ENCODE measurements at places on chromosomes 12 and 14.

GRCh38 chr12:40672741-40673271, 19.4 kb upstream of the CNTN1 start:
- no peak for DNase-seq

- no peak for DNase-seq
These were observed 41.0 kb upstream of the NCOR2 start for GRCh38 chr12:124608450-124608870.

DNA sequence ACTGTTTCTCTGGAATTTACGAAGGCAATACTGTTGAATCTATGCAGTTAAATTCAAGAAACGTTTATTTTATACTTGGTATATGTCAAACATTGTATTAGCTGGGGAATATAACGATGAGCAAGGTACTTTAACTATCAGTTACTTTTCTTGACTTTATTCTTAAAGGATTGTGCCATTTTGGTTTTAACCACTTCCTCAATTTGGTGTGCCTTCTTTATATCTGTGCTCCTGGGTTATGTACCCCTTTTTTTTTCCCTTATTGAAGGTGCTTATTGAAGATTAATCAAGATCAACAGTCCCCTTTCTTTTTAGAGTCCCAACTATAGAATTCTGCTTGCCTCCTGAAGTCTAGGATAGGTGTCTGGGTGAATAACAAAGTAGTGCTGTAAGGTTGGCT, 5.8 kb downstream of the RAB21 start:
- no peak for DNase-seq

DNA sequence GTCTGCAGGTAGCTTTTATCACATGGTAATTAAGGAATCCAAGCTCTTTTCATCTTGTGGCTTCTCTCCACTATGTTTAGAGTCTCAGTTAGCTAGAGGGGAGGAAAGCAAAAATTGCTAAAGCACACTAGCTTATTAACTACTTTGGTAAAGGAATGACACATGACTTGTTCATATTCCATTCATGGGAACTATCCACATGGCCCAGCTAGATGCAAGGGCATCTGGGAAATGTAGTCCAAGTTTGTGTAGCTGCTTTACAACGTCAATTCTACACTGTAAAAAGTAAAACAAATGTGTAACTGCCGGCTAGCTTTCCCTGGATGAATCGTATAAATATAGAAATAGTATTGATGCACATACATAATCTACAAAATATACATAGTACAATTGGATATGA, 244.5 kb upstream of the LRFN5 start:
- no peak for DNase-seq

GRCh38 chr12:95994476-95994875, 1.7 kb downstream of the HAL start:
- no peak for DNase-seq

- DNase-seq = no peak
These were observed 5.5 kb downstream of the ASIC1 start for GRCh38 chr12:50062728-50063460.

Data from DND-41 (cell line).